SK-N-DZ (cell line): ENCODE measurements at places on chromosomes 7 and 10.

- DNase-seq: peak; percentile 49
These were observed 133.0 kb upstream of the ZNF32 start for GRCh38 chr10:43781480-43782361.

DNA sequence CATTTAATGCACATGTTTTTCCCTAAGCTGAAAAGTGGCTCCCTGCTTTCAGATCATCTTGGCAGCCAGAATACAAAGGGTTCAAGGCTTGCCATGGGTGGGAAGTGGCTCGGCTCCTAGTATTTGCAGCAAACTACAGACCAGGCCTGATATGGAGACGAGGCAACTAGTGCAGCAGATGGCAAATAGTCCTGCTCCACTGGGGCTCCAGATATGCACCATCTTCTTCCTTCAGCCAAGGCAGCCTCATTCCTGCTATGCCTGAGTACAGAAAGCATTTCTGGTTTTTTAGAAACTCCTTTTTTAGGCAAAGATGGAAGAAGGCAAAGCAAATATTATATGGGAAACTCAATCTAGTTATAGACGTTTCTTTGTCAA is 23.9 kb downstream of the LRRC4 start:
- DNase-seq: no peak

DNA sequence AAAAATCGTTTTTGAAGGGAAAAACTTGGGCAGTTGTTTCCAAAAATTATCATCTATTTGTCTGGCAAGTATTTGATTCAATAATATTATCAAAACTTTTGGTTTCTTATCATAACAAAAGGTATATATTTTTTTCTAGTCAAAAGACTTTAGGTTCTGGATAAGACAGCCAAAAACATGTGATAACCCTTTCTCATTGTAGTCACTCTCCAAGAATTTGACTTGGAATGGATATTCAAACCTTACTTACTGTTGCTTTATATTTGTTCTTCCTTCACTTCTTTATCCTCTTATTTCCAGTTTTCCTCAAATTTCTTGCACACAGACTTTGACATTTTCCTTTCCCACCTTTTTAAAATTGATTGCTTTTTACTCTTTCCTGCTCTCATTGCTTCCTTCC is 140.9 kb upstream of the FAM3C start:
- no peak for DNase-seq

DNA sequence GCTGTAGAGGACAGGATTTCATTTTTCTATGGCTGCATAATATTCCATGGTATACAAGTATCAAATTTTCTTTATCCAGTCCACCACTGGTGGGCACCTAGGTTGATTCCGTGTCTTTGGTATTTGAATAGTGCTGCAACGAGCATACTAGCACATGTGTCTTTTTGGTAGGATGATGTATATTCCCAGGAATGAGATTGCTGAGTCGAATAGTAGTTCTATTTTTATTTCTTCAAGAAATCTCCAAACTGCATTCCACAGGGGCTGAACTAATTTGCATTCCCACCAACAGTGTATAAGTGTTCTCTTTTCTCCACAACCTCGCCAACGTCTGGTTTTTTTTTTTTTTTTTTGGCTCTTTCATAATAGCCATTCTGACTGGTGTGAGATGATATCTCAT is 550.0 kb downstream of the REEP3 start:
- no peak for DNase-seq

DNA sequence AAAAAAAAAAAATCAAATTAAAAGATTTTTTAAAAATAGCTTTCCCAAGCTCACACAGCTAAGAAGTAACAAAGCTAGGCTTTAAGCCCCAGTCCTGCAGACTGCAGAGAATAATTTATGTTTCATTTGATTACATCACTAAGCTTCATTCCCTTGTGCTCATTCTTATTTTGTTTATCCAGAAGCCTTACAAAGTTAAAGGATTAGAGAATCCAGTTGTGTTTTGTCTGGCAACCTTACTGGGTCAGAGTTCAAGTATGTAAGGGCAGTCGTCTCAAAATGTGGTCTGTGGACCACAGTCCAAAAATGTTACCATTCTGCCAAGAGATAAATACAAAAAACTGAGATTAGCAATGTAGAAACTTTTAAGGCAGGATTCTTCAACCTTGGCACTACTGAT is 32.1 kb upstream of the EZH2 start:
- DNase-seq: no peak

- no peak for DNase-seq
These were observed 46.3 kb downstream of the MTPN start for GRCh38 chr7:135930565-135931461.

DNA sequence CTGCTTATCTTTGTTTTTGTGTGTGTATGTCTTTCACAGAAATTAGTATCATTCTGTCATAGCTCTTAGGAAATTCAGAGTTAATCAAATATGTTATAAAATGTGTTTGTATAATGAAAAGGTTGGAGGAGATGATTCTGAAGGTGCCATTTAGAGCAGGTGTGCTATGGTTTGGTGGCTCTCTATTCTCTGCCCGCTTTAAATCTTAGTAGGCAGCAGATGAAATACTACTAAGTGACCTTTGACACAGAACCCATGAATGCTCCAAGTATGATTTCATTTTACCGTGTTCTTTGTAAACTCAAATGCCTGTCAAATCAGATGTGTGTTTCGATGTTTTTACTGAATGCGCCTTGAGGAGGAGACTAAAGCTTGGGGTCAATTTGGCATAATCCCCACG is 24.5 kb downstream of the ZEB1 start:
- peak; percentile 41 for DNase-seq

DNA sequence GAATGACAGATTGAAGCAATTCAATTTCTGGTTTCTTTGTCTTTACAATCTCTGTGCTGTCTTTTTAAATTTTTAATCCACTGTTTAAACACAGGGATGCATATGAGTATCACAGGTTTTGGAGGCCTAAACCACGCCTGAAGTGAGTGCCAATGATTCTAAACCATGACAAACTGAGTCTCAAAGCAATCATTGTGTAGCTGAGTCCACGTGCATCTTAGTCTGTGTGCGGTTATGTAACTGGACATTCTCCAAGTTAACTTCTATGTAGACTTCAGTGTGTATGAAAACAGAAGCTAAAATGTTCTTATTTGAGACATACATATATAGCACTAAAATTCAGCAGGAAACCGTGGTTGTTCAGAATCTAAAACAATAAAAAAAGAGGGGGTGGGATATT is 79.3 kb upstream of the ST8SIA6 start:
- DNase-seq: no peak

DNA sequence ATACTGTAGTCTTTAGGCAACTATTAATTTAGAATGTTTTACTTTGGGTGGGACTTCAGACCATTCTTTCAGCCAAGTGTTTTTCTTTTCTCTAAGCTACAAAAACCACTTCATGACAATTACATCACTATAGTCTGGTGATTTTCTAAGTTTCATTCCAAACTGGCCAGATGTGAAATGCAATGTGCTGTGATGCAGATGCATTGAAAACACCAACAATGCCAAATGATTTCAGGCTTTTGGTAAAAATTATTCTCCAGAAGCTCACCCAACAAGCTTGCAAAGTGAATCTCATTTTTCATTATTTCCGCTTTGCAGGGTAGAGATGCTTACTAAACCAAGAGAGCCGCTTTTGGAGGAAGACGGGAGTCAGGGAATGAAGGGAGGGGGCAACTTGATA is 118.4 kb upstream of the ANK3 start:
- no peak for DNase-seq

DNA sequence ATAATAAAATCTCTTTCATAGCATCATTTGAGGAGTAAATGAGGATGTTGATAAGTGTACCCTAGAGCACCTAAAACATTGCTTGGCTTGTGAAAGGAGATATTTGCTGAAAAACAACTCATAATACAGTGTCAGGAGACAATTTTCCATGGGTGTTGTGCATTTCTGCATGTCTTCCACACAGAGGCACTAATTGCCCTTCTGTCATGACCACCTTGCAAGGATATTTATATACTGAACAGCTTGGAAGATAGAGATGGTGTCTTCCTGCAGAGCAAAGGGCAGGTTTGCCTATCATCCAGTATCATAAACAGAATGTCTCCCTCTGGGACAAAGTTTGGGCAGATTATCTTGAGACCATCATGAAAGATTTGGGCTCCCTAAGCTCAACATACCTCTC is 495.2 kb upstream of the LRRN3 start:
- peak; percentile 18 for DNase-seq

- no peak for DNase-seq
These were observed 75.0 kb downstream of the AASS start for GRCh38 chr7:122068999-122069398.

DNA sequence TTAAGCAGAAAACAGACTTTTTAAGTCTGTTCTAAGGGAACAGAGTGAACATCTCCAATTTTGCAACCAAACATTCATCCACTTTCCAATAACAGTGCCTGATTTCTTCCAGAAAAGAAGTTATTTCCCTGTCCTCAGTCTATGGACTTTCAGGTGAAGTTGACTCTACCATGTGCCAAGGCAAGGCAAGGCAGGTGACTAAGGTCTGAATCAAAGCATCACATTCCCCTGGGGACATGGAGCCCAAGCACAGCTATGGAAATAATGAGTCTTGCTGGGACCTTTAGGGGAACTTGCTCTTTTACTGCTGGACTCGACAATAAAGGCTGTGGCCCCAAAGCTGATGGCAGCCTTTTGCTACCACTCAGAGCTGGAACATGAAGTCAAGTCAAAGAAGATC is 182.2 kb downstream of the FGFR2 start:
- no peak for DNase-seq

DNA sequence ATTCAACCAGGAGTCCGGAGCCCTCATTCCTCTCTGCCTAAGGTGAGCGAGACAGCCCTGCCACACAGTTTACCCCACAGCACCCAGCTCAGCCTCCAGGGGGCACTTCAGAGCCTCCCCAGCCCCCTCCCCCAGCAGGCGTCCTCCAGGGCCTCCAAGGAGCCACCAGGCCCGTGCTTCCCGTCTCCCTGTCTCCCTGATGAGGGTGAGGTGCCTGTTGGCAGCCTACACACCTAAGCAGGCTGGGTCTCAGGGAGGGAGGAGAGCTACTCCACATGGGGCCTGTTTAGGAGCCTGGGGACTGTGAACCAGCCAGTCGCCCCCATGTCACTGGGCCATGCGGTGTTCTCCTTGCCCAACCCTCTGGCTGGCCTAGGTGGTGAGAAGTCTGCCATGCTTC is 28.9 kb upstream of the TRIM8 start:
- peak; percentile 37 for DNase-seq

GRCh38 chr10:80477813-80478212 is 23.7 kb downstream of the TSPAN14 start:
- no peak for DNase-seq

- no peak for DNase-seq
These were observed 32.2 kb downstream of the AP5Z1 start for GRCh38 chr7:4807598-4808016.

DNA sequence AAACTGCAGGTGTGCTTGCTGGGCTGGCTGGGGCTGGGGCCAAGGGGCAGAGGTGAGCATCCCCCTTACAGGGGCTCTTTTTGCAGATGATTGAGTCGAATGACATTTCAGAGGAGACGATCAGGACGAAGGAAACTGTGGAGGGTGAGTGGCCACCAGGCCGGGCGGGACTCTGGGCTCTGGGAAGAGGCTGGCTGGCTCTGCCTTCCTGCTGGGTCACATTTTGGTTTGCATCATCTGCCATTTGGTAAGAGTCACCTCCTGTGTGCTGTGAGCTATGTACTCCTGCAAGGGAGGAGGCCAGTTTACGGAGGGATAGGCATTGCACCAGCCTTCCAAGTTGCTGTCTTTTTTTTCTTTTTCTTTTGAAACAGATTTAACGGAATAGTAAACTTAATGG is 73.0 kb upstream of the GTF2IRD1 start:
- DNase-seq: no peak

DNA sequence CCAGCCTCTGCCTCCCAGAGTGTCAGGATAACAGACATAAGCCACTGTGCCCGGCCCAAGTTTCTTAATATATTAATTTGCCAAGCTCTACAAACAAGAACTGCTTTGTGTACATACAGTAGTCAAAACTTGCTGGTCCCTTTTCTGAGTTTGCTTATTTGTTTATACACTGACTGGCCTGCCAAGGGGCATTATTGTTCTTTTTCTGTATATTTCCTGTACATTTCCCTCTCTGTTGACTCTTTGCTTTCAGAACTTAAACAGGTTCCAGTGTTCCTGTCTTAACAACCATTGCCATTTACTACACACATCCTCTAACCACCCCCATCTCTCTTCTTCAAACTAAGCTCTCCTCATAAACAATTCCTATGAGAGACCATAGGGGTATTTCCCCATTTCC is 61.5 kb upstream of the RPA3 start:
- DNase-seq: no peak

- DNase-seq: no peak
These were observed 31.1 kb downstream of the CTNNA3 start for GRCh38 chr10:67664942-67665341.

- DNase-seq: no peak
These were observed 56.3 kb downstream of the PDGFA start for GRCh38 chr7:463362-463781.

GRCh38 chr10:132884041-132884440 is 58.3 kb downstream of the CFAP46 start:
- no peak for DNase-seq

GRCh38 chr10:110210674-110211464 is 3.5 kb downstream of the MXI1 start:
- peak; percentile 98 for DNase-seq

GRCh38 chr10:59098831-59099452 is 77.5 kb upstream of the PHYHIPL start:
- DNase-seq: peak; percentile 85

GRCh38 chr7:22782616-22783232 is 39.9 kb downstream of the TOMM7 start:
- peak; percentile 41 for DNase-seq

DNA sequence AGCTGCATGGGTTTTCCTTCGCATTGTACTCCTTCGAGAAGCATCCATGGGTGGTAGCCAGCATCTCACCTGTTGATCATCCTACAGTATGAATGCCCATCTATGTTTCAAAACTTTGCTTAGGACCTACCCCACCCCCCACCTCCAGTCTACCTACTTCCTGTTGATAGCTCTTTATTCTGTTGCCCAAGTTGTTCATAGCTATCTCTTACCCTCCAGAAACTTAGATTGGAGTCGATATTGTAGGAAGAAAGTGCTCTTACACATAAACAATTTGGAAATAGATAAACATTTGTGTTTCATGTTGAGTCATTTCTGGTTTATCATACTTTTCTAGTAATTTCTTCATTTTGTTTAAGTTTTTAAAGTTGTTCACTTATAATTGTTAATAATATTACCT is 90.1 kb downstream of the FAS start:
- no peak for DNase-seq

- peak; percentile 83 for DNase-seq
These were observed 282.0 kb downstream of the ADK start for GRCh38 chr10:74432841-74433594.
